NCI-H1092 (cell line): ENCODE measurements at places on chromosomes 1 and 21.

GRCh38 chr21:37436174-37436573 is 69.6 kb downstream of the DYRK1A start:
- DNase-seq, result no peak

GRCh38 chr1:158008630-158009029 is 15.2 kb downstream of the KIRREL1 start:
- DNase-seq, result no peak

DNA sequence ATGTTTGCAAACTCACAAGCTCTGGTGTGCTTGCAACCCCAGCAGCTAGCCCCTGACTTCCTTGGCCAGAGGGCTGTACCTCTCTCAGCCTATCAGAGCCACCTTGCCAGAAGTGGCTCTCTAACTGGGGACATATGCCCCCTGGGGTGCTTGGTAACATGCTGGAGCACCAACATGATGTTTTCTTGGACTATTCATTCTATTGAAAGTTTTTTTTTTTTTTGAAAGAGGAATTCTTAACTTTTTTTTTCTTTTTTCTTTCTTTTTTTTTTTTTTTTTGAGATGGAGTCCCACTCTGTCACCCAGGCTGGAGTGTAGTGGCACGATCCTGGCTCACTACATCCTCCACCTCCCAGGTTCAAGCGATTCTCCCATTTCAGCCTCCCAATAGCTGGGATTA is 14.7 kb upstream of the CAPN8 start:
- DNase-seq, result no peak

DNA sequence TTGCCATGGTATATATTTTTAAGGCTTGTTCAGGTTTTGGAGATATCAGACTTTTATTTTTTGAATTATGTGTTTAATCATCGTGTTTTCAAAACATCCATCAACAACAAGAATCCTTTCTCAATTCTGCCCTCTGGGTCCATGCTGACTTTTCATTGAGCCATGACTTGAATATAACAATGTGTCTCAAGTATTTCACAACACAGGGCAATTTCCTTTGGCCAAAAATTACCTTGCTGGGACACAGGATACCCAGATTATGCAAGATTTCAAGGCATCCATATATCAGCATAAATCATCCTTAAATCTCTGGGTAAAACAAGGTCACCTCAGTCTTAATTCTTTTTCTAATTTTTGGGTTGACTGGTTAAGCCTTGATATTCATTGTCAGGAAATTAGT is 411.2 kb upstream of the USP24 start:
- no peak for DNase-seq

DNA sequence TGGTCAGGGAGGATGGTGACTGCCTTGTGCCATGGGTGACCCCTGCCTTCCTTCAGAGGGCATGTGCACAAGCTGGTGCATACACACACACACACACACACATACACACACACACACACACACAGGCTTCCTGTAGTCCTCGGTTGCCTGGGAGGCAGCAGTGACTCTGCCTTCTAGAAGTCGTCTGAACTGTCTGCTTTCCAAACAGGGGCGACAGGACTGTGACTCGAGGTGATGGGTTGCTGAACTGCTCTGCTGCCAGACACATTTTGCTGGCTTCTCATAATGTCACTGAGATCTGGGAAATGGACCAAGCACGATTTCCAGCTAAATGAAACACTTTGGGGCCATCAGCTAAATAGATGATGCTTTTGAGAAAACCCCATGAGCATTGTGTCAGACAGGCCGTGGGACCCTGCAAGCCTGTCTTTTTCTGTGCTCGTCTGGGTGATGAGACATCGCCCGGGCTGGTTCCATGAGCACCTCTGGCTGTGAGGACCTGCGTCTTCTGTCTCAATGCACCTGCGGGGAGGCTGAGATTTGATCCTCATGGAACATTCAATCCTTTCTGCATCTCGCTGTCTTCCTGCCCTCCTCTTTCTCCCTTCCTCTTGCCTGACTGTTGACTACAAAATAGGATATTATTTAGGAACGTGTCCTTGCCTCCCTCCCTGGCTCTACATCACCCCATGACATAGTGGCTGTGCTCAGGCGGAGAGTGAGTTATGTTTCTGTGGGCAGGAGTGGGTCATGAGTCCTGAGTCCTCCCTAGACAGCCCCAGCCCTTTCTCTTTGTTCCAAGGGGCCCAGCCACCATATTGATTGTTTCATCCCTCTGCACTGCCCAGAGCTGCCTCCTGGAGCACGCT is 436.8 kb downstream of the CAMTA1 start:
- no peak for DNase-seq

- DNase-seq, result no peak
Observed at GRCh38 chr1:6582370-6582769, 2.6 kb downstream of the ZBTB48 start.

GRCh38 chr1:171563675-171564074 is 58.4 kb upstream of the MYOCOS start:
- DNase-seq, result no peak

DNA sequence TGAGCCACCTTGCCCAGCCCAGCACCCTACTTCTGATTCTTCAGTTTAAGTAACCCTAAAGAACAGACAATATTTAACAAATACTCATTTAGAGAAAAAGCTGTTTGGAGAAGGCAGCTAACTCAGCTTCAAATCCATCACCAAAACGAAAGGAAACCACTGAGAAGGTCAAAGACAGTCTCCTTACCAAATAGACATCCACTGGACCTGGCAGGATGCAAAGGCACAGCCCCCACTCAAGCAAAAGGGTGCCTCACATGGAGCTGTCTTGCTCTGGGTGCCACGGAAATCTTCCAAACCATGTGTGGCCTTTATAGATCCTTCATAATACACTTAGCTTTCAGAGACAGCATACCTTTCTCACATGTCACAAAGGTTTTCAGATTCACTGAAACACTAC is 165.5 kb downstream of the RERE start:
- no peak for DNase-seq
